ENCODE measurements at places on chromosomes 4 and X. TPM values are rescaled to one million over a fixed set of nuclear protein-coding genes. Genes with fewer than 3 reads are reported as not detected.
A peak's percentile ranks its signal among the peaks of the same experiment; 100 is the strongest.

- DNase-seq = no peak
Measured at GRCh38 chr4:143207555-143207954, 22.8 kb downstream of the USP38 start.

GRCh38 chr4:43402393-43402792 lies 509.9 kb downstream of the GRXCR1 start:
- DNase-seq = no peak

DNA sequence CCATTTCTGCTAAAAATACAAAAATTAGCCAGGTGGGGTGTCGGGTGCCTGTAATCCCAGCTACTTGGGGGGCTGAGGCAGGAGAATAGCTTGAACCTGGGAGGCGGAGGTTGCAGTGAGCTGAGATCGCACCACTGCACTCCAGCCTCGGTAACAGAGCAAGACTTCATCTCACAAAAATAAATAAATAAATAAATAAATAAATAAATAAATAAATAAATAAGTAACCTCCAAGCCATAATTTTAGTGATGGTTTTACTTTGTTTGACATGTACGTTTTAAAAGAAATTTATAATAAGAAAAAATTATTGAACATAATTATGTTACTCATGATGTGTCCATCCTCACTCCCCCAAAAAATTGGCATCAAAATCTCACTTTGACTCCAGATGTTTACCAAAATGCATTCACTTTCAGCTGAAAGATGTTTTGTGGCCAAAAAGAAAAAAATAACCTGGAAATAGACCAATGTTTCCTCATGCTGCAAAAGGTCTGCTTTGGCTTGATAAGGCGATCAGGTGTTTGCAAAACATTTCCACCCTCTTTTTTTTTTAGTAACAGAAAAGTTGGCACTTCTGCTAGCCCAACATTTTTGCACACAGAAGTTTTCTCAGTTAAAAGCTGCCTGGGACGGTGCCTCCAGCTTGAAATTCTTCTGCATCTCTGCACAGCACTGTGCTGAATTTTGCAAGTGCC lies 42.2 kb upstream of the DHRSX start:
- DNase-seq = no peak

GRCh38 chr4:153216546-153216945 lies 12.3 kb downstream of the TRIM2 start:
- DNase-seq = no peak

DNA sequence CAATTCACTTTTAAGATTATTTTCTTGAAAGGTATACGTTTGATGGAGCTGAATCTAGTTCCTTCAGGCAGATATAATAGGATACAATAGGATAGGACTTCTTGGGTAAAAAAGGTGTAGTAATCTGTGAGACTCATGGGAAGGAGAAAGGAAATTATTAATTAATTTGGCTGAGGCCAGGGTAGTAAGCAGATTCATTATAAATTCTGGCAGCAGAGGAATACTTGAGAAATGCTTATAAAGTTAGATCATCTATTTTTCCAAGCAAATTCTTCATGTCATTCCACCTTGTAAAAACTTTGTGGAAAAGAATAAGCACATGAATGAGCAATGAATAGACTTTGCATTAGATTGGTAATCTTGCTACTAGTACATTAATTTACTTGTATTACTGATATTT lies 46.9 kb downstream of the GYPE start:
- DNase-seq = no peak

- DNase-seq = no peak
Measured at GRCh38 chrX:12153741-12154140, 15.5 kb downstream of the FRMPD4 start.

- DNase-seq = no peak
Measured at GRCh38 chrX:20311505-20311904, 44.8 kb upstream of the RPS6KA3 start.

The ERAS gene
- not detected for total RNA-seq

- no peak for DNase-seq
Measured at GRCh38 chrX:12080265-12080664, 58.0 kb upstream of the FRMPD4 start.

The GABRQ gene
- total RNA-seq = 0.03 TPM

DNA sequence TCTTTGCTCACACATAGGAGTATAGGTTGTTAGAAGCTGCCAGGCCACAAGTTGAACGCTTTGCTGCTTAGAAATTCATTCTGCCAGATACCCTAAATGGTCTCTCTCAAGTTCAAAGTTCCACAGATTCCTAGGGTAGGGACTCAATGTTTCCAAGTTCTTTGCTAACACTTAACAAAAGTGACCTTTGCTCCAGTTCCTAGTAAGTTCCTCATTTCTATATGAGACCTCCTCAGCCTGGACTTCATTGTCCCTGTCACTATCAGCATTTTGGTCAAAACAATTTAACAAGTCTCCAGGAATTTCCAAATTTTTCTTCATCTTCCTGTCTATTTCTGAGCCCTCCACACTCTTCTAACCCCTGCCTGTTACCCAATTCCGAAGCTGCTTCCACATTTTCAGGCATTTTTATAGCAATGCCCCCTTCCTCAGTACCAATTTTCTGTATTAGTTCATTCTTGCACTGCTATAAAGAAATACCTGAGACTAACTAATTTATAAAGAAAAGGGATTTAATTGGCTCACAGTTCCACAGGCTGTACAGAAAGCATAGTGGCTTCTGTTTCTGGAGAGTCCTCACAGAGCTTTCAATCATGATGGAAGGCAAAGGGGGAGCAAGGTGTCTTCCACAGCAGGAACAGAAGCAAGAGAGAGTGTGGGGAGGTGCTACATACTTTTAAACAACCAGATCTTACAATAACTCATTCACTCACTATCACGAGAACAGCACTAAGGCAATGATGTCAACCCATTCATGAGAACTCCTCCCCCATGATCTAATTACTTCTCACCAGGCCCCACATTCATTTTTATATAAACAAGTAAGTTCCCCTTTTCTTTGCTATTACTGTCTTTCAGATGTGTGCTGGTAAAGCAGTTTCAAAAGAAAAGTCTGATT lies 11.5 kb upstream of the TLR1 start:
- no peak for DNase-seq

DNA sequence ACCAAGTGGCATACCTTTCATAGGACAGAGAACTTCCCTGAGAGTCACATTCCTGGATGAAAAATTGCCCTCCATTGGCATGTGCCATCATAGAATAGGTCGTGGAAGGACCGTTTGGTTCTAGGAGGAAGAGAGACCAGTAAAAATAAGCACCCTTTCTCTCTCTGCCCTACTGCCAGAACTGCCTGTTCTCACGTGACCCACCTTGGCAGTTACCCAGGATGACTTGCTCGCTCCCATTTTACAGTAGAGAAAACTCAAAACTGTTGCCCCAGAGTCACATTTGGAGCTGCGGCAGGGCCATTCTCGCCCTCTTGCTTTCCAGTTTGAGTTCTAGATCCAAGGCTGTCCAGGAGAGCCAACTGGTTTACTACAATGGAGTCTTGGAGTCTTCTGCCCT lies 1.1 kb upstream of the NLGN3 start:
- peak; percentile 52 for DNase-seq

- DNase-seq = no peak
Measured at GRCh38 chr4:63566658-63567057, 842.6 kb downstream of the TECRL start.

- no peak for DNase-seq
Measured at GRCh38 chrX:8692871-8693270, 39.1 kb downstream of the ANOS1 start.

- no peak for DNase-seq
Measured at GRCh38 chr4:98887145-98887544, 41.8 kb downstream of the EIF4E start.

The ASB12 gene
- total RNA-seq = 0.40 TPM

DNA sequence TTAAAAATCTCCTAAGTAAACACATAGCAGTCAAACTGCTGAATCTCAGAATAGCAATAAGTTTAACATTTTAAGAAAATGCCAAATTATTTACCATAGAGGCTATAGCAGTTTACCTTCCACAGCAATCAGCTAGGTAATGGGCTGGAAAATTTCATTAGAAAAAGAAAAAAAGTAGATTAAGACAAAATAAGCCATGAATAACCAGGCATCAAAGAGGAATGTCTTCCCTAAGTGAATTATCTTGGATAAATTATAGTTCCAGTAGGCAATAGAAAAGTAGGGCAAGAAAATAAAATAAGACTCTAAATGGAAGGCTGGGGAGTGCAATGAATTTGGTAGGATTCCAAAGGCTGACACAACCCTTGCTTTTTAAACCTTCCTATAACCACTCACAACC lies 722.8 kb downstream of the TRAM1L1 start:
- no peak for DNase-seq

The MAGED4 gene
- total RNA-seq = 1.9 TPM

DNA sequence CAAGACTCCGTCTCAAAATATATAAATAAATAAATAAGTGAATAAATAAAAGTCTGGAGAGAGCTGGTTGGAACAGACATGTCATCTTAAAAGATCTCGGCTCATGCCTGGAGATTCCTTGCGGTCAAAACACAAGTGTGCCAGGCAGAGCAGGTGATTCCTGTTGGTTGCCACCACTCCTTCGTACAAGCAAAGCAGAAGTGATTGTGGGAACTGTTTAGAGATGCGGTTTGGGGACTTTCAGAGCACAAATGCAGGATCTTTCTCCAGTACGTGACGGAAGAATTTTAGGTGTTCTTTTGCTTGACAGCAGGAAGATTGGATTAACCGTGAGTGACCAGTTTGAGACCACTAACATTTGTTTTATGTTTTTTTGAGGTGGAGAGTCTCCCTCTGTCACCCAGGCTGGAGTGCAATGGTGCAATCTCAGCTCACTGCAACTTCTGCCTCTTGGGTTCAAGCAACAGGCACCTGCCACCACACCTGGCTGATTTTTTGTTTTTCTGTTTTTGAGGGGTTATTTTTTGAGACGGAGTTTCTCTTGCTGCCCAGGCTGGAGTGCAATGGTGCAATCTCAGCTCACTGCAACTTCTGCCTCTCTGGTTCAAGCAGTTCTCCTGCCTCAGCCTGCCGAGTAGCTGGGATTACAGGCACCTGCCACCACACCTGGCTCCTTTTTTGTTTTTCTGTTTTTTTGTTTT lies 2.8 kb upstream of the CRLF2 start:
- no peak for DNase-seq

DNA sequence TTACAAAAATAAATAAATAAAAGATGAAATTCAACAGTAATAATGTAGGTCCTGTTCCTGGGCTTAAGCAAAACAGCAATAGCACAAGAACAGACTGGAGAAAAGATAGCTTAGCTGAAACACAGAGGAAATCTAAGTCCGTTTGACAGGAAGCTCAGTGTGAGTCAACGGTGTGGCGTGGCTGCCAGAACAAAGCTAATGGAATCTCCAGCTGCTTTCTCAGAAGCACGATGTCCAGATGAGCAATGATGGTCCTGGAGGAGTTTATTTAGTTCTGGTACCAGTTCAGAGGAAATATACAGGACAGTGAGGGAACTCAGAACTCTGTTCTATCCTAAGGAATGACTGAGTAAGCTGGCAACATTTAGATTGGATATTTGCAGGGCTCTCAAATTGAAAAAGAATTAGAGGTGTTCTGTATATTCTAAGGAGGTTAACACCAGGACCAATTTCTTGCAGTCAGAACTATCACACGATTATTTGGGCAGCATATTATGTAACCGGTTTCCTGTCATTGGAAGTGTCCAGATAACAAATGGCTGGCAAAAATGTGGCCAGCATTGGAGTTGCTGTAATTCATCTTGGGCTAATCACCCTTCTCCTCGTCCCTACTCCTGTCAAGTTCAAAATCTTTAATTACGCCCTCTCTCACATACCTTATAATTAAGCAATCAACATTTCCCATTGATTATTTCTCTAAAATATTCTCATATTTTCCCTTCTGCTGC lies 12.7 kb downstream of the GAB3 start:
- no peak for DNase-seq

GRCh38 chrX:125503769-125504168 lies 184.1 kb downstream of the TEX13C start:
- no peak for DNase-seq

- DNase-seq = peak; percentile 20
Measured at GRCh38 chr4:123785538-123785937, 388.9 kb downstream of the SPRY1 start.

DNA sequence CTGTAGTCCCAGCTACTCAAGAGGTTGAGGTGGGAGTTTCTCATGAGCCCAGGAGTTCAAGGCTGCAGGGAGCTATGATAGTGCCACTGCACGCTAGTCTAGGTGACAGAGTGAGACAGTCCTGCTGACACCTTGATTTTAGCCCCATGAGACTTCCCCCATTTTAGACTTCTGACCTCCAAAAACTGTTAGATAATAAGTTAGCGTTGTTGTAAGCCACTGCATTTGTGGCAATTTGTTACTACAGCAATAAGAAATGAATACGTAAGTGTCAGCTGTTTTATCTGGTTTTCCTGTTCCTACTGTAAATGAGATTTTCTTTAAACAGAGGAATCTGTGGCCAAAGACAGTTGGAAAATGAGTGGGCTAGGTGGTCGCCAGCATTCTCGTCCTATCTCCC lies 83.9 kb downstream of the ARHGAP10 start:
- no peak for DNase-seq

The FOXR2 gene
- total RNA-seq = not detected

- no peak for DNase-seq
Measured at GRCh38 chrX:29926659-29927058, 288.7 kb upstream of the MAGEB2 start.

GRCh38 chr4:86759298-86759697 lies 89.9 kb downstream of the SLC10A6 start:
- no peak for DNase-seq

The PTTG2 gene
- not detected for total RNA-seq

The DMRTC1 gene
- 0.27 TPM for total RNA-seq

DNA sequence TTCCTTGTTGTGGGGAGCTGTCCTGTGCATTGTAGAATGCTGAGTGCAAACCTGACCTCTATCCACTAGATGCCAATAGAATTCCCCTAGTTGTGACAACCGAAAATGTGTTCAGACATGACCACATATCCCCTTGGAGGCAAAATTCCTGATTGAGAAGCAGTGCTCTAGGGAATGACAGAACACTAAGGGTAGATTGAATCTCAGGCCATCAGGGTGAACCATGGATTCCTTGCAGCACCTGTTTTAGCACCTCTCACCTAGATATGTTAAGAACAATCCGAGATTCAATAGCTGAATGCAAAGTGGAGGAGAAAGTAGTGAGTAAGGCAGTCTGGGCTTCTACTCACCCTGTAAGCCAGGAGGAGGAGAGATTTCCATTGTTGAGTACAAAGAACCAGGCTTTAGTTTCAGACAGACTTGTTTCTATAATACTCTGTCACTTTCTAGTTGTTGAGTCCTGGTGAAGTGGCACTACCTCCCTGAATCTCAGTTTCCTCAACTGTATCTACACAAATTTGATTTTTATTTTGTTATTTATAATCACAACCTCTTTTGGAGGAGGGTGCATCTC lies 111.0 kb upstream of the RAP2C start:
- no peak for DNase-seq

The ALB gene
- 65.4 TPM for total RNA-seq

- no peak for DNase-seq
Measured at GRCh38 chrX:71420686-71421085, 54.5 kb downstream of the TAF1 start.
